NCI-H187 treated with DMSO at 0.1 percent for 48 hours (cell line): ENCODE measurements at places on chromosomes 1 and 21.

- no peak for DNase-seq
These were observed 520 bp downstream of the PLEKHN1 start for GRCh38 chr1:966704-967300.

DNA sequence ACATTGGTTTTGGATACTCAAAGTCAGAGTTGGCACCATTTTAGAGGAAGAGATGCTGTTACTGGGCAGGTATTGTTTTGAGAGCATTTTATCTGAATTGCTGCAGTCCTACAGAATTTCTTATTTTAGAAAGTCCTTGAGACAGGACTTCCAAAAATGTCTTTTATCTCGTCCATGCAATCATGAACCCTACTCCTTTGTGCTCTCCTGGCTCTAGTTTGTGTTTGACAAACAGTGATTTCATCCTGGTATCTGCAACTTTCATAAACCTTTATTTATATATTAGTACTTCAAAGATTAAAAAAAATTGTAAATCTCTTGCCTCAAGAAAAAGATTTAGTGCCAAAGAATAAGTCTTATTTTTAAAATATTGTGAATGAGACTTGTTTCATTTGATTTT, 4.6 kb upstream of the ARPC5 start:
- DNase-seq, result no peak

GRCh38 chr1:232280910-232281309, 349.0 kb downstream of the SIPA1L2 start:
- no peak for DNase-seq

DNA sequence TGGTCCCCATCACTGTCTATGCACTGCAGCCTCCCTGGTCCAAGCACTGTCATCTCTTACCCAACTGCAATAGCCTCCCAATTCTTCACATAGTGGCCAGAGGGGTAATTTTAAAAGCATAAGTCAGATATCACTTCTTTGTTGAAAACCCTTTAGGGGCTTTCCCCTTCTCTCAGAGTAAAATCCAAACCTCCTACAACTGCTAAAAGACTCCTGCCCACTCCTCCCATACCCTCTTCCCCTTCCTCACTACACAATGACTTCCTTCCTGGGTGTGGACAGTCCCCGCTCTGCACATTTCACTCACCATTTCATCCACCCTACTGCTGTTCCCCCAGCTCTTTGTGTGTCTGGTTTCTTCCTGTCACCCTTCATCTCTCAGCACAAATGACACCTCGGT, 8.3 kb downstream of the MCOLN2 start:
- no peak for DNase-seq

DNA sequence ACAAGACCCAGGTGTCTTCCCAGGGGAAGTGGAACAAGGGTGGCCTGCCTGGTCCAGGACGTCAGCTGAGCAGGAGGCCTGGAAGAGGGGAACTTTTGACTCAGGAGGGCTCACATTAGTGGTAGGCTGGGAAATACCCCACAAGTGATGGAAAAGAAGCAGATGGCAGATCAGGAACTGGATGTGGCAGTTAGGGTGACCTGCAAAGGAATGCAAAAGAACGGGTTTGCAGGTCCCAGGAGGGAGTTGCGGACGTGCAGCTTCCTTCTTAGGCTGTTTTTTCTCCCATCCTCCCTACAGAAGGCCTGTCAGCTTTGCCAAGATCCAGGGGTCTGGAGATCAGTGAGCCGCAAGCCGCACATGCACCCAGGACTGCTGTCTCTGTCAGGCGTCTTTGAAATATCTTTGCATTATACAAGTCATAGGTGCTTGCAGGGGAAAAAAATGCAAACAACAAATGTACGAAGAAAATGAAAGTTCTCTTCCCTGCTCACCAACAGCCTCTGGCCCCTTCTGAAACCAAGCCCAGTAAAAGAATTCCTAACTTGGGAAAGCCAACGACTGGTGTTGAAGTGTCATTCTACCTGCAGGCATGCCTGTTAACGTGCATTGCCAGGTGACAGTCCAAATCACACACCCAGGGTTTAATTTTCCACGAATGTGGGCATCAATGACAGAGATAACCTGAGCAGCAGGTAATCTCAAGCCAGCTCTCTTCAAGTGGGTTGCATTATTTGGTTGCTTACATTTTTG, 34.4 kb downstream of the NENF start:
- DNase-seq, result no peak

- no peak for DNase-seq
These were observed 108.6 kb downstream of the NTMT2 start for GRCh38 chr1:170254371-170254770.

GRCh38 chr1:246947255-246947654, 15.5 kb upstream of the AHCTF1 start:
- no peak for DNase-seq

GRCh38 chr1:114033216-114033706, 54.0 kb downstream of the OLFML3 start:
- no peak for DNase-seq

- DNase-seq, result no peak
These were observed 20.0 kb upstream of the FCER1A start for GRCh38 chr1:159282118-159282517.

GRCh38 chr1:230069796-230070195, 2.8 kb downstream of the GALNT2 start:
- no peak for DNase-seq

- DNase-seq, result no peak
These were observed 101.3 kb upstream of the C1orf21 start for GRCh38 chr1:184285401-184286087.

GRCh38 chr1:193183019-193183627, 3.3 kb downstream of the B3GALT2 start:
- peak; percentile 39 for DNase-seq

- no peak for DNase-seq
These were observed 191.7 kb downstream of the S1PR1 start for GRCh38 chr1:101428562-101428961.

DNA sequence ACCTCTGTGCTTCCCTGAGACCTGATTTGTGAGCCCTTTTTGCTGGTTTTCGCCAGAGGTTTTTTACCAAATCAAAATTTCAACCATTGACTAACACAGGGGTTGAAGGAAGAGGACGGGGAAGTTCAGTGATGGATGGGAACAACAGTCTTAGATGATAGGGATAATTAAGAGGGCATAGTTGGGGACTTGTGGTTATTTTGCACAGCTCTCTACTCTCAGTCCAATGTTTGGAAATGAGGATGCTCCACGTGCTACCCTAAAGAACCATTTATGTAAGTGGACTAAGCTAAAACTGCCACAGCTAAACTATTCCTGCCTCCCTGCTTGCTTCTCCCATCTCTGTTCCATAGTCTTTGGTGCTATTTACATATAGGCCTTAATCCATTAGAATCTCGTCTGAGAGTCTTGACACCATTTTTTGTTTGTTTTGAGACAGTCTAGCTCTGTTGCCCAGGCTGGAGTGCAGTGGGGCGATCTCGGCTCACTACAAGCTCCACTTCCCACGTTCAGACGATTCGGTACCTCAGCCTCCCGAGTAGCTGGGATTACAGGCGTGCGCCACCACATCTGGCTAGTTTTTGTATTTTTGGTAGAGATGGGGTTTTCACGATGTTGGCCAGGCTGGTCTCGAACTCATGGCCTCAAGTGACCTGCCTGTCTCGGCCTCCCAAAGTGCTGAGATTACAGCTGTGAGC, 684 bp upstream of the MCL1 start:
- no peak for DNase-seq

- DNase-seq, result no peak
These were observed 1054.8 kb downstream of the MRPL39 start for GRCh38 chr21:24552491-24552890.
